Activated CD4-positive, alpha-beta T cell treated with anti-CD3 and anti-CD28 coated beads for 24 hours (primary cell): ENCODE measurements at places on chromosomes 2 and 18.

DNA sequence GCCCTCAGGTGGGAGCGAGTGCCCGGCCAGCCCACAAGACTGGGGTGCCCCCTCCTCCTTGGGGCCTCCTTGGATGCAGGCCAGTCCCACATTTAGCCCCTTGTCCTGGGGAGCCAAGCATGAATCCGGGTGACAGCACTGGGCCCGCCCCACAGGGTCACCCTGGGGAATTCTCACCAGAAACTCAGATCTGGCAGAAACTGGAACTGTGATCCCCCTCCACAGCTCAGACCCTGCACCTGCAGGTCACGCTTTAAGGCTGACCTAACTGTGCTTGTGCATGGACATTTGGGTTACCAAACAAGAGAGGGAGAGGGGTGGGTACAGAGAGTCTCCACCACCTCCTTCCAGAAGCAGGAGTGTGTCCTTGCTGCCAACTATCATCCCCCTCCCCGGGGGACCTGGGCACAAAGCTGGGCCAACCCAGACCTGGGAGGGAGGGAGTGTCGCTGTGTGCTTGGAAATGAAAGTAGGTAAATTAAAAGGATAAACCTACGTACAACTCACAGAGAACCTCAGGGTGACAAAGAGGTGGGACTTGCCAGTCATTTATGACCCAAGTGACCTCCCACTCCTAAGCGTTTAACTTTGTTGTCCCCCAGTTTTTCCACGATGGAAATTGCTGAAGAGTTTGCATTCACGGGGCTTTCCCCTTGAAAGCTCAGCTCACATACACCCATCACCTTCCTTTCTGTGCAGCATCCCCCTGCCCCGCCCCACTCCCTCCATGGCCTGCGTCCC lies 9.1 kb downstream of the ITM2C start:
- no peak for DNase-seq

DNA sequence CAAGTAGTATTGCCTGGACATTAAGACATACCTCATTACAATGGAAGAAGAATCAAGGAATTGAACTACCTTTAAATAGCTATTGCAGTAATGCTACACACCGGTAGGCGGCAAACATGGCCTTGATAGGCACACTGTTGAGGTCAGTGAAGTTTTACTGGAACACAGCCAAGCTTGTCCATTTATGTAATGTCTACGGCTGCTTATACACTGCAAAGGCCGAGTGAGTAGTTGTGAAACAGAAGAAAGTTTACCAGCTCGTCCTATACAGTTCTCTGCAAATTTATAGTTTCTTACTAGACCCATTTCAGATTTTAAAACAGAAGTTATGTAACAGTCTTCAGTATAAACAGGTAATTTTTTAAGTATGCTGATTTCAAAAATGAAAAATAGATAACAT lies 38.8 kb downstream of the PPP4R1 start:
- no peak for DNase-seq

DNA sequence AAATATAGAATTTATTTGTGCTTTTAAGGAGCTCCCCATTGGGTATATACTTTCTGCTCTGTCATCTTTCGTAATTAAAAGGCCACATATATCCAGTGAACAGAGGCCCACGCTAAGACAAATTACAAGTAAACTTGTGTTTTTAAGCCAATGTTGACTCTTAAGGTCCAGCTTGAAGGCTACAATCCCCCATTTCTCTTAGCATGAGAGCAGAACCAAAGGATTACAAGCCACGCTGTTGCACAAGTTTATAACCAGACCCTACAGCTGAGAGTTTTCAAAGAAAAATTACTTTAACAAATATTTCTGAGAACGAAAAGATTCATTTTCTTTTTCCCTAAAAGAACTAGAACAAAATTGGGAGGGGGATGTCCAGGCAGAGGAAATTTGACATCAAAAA lies 471.0 kb downstream of the TXNL1 start:
- DNase-seq = no peak

DNA sequence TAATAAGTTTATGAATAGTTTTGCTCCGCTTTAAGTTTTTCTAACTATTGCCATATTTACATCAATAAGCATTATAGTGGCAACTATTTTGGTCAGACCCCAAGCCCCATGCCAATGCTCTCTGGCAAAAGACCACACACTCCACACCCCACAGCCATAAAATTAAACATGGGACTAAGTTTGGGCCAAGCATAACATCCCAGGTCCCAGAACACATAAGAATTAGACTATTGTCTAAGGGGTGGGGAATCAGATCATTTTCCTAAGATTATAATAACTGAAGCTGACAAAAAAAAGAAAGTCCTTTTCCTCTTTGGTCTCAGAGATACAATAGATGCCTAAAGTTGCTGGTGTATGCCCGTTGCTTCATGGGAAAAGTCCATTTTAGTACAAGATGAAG lies 46.3 kb downstream of the EXOC6B start:
- no peak for DNase-seq

DNA sequence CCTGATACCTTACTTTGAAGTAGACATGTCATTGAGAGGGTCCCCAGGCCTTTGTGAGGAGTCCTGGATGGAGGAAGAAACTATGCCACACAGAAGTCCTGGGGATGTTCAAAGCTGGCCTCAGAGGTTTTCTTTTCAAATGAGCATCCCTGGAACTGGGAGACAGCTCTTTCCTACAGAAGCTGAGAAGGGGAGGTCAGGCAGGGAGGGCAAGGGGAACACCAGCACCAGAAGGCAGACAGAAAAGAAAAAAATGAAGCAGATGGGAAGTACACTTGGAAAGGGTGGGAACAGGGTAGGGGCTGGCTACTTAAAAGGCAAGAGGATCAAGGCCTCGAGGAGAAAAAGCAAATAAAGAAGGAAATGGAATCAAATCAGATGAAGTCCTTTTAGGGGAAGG lies 120.0 kb downstream of the FMNL2 start:
- no peak for DNase-seq

DNA sequence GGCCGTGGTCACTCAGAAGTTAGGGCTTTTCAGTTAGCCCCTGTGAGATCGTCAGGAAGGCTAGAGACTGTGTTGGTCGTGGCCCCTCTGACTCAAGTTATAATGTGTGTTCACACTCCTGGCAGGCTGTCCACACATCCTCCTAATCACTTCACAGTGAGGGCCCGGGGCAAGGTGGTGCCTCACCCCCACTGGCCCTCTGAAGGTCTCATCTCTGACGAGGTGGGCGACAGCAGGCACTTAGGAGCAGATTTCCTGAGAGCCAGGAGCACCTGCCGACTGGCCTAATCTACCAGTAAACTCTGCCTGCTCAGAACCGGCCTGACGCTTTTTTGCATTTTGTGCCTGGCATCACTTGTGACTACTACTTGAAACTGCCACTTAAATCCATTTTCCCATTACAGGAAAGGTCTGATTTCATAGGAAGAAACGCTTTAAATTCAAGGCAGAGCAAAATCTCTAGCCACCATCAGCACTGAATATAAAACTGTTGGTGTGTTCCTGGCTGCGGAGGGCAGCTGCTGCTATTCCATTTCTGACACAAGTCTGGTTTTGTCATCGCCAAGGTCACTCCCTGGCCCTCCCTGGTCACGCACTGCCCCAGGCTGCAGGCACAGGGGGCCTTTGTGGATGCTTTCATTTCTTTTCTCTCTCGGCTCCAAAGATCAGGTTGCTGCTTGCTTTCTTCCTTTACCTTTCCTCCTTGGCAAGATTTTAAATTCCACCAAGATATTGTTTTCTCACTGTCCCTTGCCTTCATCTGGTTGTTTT lies 48.0 kb downstream of the RAB12 start:
- DNase-seq = no peak

- DNase-seq = no peak
These were observed 51.0 kb downstream of the KIDINS220 start for GRCh38 chr2:8786463-8786862.

GRCh38 chr2:156466739-156467405 lies 30.7 kb downstream of the GPD2 start:
- DNase-seq = no peak

GRCh38 chr2:27369471-27370025 lies 590 bp downstream of the EIF2B4 start:
- DNase-seq = no peak

DNA sequence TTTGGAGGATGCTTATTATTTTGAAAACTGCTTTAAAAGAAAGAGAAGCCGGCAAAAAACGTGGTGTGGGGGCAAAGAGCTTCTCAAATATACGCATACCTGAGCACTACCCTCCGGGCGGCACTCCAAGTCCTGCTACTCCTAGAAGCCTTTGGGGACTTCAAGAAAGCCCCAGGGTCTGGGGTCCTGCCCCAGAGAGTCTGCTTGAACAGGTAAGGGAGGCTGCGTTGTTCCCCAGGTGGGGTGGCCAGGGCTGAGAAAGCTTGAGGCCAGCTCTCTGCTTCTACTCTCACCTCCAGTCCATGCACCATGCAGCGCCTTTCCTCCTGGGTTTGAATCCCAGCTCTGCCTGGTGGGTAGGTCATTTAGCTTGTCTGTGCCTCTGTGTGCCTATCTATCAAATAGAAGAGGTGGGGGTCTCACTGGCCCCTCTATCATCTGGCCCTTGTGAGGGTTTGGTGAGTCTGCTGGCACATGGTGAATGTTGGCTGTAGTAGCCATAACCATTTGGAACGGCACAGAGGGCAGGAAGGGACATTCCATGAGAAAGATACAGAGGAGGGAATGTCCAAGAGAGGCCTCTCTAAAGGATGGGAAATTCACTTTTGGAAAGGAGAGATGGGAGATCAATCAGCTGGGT lies 19.5 kb downstream of the MALL start:
- no peak for DNase-seq

DNA sequence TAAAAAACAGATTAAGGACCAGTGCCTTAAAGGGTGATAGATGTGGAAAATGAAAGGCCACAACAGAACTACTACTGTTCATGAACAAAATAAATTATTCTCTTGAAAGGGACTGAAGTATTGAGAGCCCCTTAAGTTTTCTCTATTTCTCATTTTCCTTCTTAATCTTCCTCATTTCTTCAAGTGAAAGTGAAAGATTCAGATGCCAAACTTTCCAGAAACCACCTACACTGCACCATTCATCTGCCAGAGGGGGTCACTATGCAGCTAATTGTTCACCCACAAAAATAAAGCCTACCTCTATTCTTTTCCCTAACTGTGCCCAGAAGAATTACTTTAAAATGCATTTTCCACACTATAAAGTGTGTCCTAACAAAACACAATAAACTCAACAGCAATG lies 140.1 kb downstream of the NR4A2 start:
- no peak for DNase-seq

DNA sequence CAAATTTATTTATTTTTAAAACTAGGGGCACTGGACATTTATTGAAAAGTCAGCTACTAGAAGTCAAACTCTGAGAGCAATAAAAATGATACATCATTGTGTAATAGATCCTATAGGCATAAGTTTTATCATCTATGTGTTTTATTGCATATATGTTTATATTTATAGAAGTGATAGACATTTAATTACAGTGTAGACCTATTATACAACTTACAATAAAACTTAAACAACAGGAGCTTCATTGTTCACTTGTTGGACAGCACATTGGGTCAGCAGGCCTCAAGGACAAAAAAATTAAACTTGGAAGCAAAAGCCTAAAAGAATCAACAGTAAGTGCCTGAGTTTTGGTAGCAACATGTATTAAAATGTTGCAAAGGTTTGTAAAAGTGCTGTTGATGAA lies 15.0 kb upstream of the ACTR2 start:
- DNase-seq = no peak

GRCh38 chr2:188811522-188811921 lies 162.7 kb upstream of the COL3A1 start:
- no peak for DNase-seq

DNA sequence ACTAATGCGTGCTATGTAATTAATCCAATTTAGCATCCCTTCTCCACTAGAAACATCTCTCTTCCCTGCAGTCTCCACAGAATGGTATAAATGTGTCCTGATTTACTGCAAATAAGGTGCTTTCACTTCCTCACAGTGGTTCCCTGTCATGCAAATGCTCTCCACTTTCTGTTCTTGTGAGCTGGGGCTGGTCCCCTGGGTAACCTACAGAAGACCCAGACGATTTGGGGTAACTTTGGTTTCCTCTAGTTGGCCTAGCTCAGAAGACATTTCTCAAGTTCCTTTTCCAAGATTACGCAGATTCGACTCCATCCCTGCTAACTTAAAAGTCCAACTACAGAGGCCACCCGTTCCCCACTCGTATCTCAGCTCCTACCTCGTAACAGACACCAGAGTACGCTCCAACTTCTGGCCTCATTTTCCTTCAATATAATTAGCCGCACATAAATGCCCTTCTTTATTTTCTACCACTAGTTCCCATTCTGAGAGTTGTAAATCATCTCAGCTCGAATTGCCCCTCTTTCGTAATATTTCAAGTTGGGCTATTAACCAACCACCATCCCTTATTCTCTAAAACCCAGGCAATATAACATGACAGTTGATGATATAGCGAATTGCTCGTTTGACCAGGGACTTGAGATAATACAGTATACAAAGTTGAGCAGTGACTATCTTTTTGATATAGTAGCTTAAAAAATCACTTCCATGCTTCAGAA lies 28.8 kb upstream of the NEDD4L start:
- no peak for DNase-seq

DNA sequence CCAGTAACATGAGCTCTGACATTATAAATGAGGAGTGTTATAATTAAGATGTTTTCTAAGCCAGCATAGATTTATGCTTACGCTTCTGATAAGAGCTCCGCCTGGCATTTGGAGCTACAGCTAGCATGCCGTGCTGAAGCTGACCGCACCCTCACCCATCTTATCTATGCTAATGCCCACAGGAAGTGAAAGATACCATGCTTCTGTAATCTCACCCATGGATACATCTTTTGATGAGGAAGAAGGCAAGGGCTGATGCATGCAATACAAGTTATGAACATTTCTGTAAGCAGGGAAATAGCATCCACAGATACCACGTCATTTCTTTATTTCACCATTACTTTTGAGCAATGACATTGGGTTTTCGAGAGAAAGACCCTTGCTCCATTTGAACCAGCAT lies 82.3 kb downstream of the ARL4C start:
- DNase-seq = no peak

- DNase-seq = no peak
These were observed 2.3 kb upstream of the MBD1 start for GRCh38 chr18:50283469-50284209.

GRCh38 chr2:20164061-20164733 lies 60.7 kb downstream of the SDC1 start:
- DNase-seq = no peak

GRCh38 chr2:30964334-30965005 lies 157.2 kb upstream of the CAPN13 start:
- DNase-seq = no peak

DNA sequence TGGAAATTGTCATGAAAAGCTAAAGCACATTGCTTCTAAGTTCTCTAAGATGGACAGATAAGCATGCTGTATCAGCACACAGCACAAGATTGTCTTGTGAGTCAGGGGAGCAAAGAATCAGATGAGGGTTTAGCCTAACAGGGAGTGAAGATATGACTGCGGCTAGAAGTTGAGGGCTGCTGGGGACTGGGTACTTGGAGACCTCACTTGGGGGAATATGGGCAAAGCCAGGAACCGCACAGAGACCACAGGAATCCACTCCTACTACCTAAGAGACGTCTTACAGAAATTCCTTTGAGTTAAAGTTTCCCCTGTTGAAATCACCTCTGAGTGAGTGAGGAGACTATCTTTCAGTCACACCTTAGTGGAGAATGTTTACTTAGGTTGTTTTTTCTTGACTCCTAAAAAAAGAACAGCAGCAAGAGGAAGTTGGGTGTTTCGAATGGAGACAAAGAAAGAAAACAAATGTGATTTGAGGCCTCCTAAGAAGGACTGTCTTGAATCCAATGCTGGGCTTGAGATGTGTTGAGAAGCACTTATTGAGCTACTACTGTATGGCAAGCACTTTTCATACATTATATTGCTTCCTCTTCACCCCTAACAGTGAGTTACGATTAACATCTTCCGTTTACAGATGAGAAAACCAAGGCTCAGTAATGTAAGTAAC lies 100.7 kb downstream of the ANKRD44 start:
- peak; percentile 57 for DNase-seq
